Liver (tissue), 10 donors: ENCODE measurements at places on chromosomes 2 and 18. TPM values are rescaled to one million over a fixed set of nuclear protein-coding genes. Genes with fewer than 3 reads are reported as not detected.

GPR55 gene
- total RNA-seq, result 0.05 TPM

ERFE gene
- 14.0 TPM for total RNA-seq

- DNase-seq, result no peak
Measured at GRCh38 chr2:164920430-164920829, 34.9 kb downstream of the SLC38A11 start.

DNA sequence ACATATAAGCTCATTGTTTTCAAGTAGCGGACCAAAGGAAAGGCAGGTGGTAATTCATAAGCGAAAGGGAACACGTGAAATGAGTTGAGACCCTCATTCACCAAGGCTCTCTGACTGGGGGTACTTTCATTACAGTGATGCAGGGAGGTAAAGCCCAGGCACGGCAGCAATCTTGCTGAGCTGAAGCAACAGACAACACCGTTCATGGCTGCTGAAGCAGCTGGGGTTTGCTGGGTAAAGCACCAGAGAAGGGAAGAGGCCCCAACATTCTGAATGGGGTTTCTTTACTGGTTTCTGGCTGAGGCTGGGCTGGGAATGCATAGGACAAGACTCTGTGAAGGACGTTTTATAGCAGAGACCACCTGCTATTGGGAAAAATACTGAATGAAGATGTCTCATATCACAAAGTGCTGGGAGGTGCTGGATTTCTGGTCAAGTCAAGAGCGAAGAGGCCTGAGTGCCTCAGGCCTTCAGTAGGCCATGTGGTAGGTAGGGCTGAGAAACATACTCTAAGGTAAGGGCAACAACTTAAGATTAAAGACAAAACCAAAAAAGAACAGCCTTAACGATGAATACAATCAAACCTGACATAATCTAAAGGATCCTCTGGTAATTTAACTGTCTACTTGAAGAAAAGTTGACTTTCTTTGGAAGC lies 324.7 kb upstream of the PIK3C3 start:
- DNase-seq, result no peak
